ENCODE measurements at places on chromosomes 6 and 20.
A peak's percentile ranks its signal among the peaks of the same experiment; 100 is the strongest.

GRCh38 chr6:156474507-156475120 lies 302.6 kb upstream of the ARID1B start:
- no peak for DNase-seq

- no peak for DNase-seq
Measured at GRCh38 chr20:29876911-29877285, 1380.6 kb upstream of the DEFB115 start.

- DNase-seq, result no peak
Measured at GRCh38 chr6:158843751-158844683, 24.8 kb upstream of the EZR start.

DNA sequence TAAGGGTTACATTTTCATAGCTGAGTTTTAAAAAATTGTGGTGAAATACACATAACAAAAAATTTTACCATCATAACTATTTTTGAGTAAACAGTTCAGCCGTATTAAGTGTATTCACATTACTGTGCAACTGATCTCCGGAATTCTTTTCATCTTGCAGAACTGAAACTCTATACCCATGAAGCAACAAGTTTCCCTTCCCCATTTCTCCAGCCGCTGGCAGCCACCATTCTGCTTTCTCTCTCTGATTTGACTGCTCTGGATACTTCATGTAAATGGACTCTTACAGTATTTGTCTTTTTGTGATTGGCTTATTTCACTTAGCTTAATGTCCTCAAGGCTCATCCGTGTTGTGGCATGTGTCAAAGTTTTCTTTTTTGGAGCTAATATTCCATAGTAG lies 341.6 kb downstream of the QKI start:
- DNase-seq, result no peak

DNA sequence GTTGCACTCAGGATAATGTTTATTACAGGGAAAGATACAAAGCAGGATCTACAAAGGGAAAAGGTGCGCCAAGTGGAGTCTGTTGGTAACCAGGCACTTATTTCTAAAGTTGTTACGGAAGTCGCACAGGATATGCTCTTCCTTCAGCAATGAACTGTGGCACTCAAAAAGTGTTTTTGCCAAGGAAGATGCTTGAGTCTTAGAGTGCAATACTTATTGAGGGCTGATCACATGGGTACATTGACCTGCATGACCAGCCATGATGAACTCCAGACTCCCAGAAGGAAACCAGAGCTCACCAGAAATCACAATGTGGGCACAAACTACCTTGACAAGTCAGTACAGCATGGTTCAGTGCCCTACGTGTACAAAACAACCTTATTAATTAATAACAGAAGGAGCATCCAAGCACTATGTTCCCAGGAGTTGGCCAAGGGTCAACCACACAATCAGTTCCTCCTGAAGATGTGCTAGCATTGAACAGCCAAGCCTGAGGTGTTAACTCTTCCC lies 270.7 kb upstream of the TFAP2D start:
- DNase-seq, result no peak

- no peak for DNase-seq
Measured at GRCh38 chr20:56348305-56348693, 10.5 kb upstream of the FAM210B start.

GRCh38 chr20:24459733-24460132 lies 9.7 kb upstream of the SYNDIG1 start:
- DNase-seq, result no peak

- DNase-seq, result no peak
Measured at GRCh38 chr6:30882759-30883684, 1.3 kb upstream of the DDR1 start.

GRCh38 chr20:49505518-49505917 lies 23.1 kb upstream of the KCNB1 start:
- DNase-seq, result peak; percentile 37

DNA sequence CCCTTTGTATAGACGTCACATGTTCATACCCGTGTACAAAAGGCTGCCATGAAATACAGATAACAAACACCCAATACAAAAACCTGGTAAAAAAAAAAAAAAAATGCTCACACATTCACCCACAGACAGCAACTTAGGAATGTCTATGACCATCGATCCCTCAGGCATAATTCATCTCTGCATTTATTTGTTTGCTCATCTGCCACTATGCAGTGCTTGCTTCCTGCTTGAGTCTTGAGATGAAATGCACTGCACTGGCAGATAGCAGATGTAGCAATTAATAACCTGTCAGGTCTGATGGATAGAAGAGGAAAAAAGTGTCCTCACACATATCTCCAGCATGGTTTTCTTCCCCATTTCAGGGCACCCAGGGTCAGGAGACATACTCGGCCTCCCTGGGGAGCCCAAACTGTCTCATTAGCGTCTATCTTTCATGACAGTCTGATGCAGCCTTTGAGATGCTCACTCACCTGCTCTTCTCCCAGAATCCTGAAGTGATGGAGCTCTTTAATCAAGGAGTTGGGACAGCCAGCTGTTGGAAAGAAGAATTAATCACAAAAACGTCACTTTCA lies 295.1 kb upstream of the AGPAT4 start:
- DNase-seq, result no peak

GRCh38 chr6:136586295-136586694 lies 36.1 kb upstream of the MAP7 start:
- DNase-seq, result peak; percentile 87

DNA sequence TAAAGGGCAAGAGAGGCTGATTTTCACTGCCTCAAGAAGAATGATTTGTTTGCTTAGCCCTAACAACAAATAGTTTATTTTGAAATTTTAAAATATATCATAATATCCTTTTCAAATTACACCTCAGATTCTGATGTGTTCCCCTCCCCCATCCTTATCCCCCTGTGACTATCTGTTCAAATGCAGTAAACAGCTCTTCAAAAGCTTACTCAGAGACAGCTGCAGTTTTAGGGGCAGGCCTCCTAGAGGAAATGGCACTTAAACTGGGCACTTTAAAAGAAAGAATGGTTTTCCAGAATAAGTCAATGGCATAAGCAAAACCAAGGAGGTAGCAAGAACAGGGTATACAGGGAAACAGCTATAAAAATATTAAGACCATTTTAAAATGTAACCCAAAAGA lies 118.6 kb upstream of the UST start:
- no peak for DNase-seq

GRCh38 chr6:37926661-37927060 lies 107.1 kb downstream of the ZFAND3 start:
- DNase-seq, result no peak

GRCh38 chr20:63027922-63028389 lies 21.2 kb upstream of the BHLHE23 start:
- DNase-seq, result no peak

DNA sequence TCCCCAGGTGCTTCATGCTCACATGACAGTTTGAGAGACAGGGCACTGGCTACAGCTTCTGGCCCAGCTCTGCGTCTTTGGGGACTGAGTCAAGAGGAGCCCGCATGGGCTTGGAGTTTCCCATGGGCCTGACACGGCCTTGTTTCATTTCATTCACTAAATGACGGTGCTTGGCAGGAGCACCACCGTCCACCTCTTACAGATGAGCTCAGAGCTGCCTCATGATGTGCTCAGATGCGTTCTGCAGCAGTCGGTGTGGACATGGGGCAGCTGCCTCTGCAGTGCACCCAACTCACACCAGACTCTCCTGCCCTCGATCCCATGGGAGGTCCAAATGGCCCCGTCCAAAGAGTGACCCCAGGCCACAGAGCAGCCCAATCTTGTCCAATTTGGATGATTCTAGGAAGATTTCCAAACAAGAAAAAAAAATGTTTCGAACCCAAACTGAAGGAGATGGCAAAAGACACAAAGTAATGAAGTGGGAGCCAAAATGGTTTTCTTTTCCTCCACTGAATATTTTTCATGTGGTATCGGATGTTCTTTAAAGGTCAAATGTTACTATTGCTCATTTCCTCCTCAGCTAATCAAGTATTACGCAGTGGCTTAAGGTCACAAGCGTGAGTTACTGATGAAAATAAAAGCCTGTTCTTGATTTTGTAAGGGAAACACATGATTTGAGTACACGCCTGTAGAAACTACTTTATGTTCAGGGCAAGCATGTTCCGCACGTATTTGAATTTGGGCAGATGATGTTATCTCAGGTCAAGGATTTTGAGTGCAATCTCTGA lies 524.2 kb downstream of the CDH26 start:
- no peak for DNase-seq

GRCh38 chr20:25521382-25521781 lies 63.9 kb downstream of the NINL start:
- DNase-seq, result no peak

Measured in NCI-H226 (cell line).